ENCODE measurements at places on chromosomes 7 and 10.

- no peak for DNase-seq
Measured at GRCh38 chr10:45319702-45320101, 4.3 kb upstream of the OR13A1 start.

DNA sequence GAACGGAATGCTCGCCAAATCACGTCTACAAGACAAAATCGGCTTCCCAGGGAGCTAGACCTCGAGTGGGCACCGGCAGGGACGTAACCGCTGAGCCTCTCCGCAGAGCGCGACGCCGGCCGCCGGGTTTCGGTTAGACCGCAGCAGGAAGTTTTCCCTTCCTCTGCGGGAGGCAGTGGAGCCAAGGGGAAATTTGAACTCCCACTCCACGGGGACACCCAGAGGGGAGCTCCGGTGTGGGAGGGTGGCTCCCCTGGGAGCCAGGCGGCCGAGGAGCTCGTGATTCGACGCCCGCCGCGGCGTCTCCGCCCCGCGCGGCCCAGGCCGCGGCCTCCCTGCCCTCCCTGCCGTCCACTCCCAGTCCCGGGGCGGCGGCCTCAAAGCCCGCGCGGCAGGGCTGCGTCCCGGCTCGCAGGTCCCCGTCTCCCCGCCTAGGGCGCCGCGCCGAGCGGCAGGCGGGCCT lies 426 bp downstream of the SYPL1 start:
- peak; percentile 79 for DNase-seq

GRCh38 chr7:90769036-90769435 lies 172.9 kb downstream of the CDK14 start:
- DNase-seq: no peak

DNA sequence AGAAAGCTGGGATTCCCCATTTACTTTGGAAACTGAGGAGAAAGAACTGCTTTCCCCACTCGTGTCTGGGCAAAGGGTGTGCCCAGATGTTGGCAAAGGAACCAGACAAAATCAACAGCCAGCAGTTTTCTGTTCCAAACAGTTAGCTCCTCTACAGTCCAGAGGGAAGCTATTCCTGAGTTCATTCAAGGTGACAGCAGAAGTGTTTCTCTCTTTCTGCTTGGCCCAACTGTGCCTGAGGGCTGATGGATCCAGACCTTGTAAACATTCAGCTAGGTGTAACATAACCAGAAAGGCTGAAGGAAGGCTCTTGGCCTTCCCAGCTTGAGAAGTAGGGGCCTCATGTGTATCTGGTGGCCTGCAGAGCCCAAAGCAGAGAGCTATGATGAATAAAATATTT lies 7.0 kb upstream of the ALDH18A1 start:
- no peak for DNase-seq

DNA sequence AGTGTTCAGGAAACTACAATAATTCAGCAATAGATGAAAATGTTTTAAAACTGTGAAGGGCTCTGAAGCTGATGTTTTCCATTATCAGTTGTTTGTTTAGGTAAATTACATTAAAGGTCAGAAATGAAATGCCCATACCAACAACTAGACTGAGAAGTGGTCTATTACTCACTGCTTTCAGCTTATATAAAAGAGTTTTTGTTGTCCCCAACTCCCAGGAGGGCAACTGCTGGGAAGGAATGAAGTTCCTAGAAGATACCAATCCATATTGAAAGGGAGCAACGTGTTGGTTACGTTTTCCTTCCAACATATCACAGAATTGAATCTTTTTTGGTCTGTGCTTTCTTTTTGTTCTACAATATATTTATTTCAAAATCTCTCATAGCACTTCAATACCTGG lies 330.6 kb upstream of the LRRN3 start:
- no peak for DNase-seq

DNA sequence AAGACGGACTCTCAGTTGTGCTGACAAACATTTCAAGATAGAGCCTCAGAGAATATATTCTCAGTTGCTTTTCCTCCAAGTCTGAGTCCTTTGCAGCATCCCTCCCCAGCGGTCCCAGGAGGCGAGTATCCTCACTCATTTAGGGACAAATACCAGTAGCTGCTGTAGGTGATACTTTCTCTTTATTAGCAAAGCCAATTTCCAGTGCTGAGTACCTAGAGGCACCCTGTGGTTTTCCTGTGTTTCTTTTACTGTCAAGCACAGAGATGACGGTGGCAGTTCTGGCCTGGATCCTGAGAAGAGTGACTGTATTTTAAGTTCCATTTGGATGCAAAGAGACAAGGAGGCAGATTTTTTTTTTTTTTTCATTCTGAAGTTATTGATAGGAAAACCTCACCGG lies 1058.4 kb downstream of the SORCS3 start:
- no peak for DNase-seq

- DNase-seq: no peak
Measured at GRCh38 chr10:97319671-97320479, 804 bp downstream of the FRAT1 start.

DNA sequence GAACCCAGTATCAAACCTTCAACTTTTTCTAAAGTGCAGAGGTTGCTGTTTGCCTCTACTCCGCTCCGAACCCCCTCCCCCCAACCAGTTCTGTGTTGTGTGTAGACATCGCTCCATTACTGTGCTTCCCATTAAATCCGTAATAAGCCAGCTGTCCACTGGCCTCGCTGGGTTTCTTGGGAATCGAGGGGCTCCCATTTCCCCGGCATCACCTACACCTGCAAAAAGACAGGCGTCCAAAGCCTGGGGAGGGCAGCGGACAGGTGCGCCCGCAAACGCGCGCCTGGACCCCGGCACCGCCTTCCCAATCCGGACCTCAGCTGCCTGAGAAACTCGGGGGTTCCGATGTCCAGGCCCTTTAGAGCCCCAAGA lies 631 bp downstream of the RTKN2 start:
- DNase-seq: no peak

All from fibroblast of pulmonary artery (primary cell).